ENCODE measurements at places on chromosomes 7 and 10. TPM values are rescaled to one million over a fixed set of nuclear protein-coding genes. Genes with fewer than 3 reads are reported as not detected.
A peak's percentile ranks its signal among the peaks of the same experiment; 100 is the strongest.

- H3K4me3 ChIP-seq: no peak overlapping the region
- H3K4me1 ChIP-seq: no peaks in the 10 kb centered on the region
Measured at GRCh38 chr10:100508691-100509150, 10.9 kb downstream of the SEC31B start.

DNA sequence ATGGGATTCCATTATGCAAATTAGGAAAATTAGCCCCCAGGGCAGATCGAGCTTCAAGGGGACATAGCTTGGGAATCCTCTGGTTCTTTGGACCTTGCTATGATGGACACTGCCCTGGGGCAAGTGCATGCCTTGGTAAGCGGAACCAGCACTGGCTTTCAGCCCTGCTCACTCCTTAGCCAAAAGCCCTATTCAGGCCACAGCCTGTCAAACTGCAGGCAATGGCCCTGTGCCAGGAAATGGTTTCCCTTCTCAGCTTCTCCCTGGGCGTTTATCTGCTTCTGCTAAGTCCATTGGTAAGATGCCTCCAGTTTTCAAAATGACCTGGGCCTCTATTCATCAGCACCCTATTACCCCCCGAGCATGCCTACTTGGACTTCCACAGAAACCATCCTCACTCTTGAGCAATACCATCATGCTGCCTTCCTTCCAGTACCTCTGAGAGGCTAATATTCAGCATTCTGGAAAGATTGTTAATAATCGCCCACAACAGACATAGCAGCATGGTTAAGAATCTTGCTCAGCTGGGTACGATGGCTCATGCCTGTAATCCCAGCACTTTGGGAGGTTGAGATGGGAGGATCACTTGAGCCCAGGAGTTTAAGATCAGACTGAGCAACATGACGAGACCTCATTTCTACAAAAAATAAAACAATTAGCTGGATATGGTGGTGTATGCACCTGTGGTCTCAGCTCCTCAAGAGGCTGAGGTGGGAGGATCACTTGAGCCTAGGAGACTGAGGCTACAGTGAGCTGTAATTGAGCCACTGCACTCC is 918.6 kb upstream of the AUTS2 start:
- no peak overlapping the region for H3K4me3 ChIP-seq
- DNase-seq: no peak
- H3K36me3 ChIP-seq: no peaks in the 10 kb centered on the region
- no peak overlapping the region for H3K27ac ChIP-seq

- H3K27me3 ChIP-seq: no peaks in the 10 kb centered on the region
- no peak overlapping the region for H3K4me3 ChIP-seq
- no peak for DNase-seq
- H3K36me3 ChIP-seq: no peaks in the 10 kb centered on the region
- H3K4me1 ChIP-seq: no peaks in the 10 kb centered on the region
- no peak overlapping the region for H3K27ac ChIP-seq
Measured at GRCh38 chr7:155173905-155174304, 103.8 kb downstream of the HTR5A start.

DNA sequence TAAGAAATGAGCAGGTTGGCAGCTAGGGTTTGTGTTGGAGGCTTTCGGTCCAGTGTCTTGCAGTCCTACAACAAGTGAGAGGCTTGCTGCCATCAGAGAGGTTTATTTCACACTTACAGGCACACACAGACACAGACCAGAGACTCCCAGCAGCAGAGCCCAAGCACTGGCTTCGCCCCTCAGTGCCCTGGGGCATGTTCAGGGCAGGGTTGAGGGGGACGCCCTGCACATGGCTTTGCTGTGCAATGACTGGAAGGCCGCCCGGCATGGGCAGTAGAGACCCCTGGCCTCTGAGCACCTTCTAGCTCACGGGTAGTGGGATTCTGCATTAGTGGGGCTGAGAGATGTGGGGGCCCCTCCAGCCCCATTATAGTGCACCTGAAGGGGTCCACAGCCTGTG is 3.8 kb downstream of the SPRN start:
- DNase-seq: no peak
- no peak overlapping the region for H3K27ac ChIP-seq
- H3K36me3 ChIP-seq: no peaks in the 10 kb centered on the region
- no peak overlapping the region for H3K4me3 ChIP-seq
- peaks cover 3% of the 10 kb centered on the region for H3K27me3 ChIP-seq

- H3K36me3 ChIP-seq: no peaks in the 10 kb centered on the region
- no peak overlapping the region for H3K27ac ChIP-seq
- no peaks in the 10 kb centered on the region for H3K27me3 ChIP-seq
- no peak for DNase-seq
- no peak overlapping the region for H3K4me3 ChIP-seq
- no peaks in the 10 kb centered on the region for H3K4me1 ChIP-seq
Measured at GRCh38 chr10:88080213-88080612, 216.8 kb downstream of the PTEN start.

DNA sequence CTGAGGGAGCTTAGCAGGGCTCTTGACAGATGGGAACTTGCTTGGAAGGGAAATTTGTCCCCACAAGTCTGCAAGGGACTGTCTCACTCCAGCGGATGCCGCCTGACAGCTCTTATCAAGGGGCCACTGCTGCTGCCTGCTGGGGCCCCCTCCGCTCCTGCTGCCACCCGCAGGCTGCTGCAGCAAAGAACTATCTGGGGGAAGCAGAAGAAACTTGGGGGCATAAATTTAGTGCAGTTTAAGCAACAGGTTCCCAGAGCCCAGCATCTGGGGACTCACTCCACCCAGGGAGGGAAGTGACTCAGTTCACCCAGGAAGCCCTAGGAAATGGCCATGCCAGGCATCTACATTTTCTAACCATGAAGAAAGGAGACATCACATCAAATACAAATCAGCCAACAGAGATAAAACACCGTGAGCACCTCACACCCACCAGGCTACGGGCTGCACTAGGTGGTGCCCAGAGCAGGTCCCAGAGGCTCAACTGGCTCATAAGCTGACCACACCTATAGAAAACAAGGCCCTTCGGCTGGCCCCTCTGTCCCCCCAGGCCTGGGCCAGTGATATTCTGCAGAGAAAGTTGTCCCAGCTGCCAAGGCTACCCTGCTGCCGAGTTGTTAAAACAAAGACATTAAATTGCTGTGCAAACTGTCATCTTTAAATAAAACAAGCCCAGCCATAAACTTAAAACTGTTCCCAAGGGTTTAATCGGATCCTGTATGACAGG is 3.7 kb downstream of the RGS10 start:
- H3K4me1 ChIP-seq: no peaks in the 10 kb centered on the region
- H3K4me3 ChIP-seq: no peak overlapping the region
- no peaks in the 10 kb centered on the region for H3K27me3 ChIP-seq
- H3K27ac ChIP-seq: no peak overlapping the region

GRCh38 chr7:151888079-151889067 is 11.5 kb upstream of the PRKAG2 start:
- no peaks in the 10 kb centered on the region for H3K36me3 ChIP-seq
- H3K27me3 ChIP-seq: peaks cover 8% of the 10 kb centered on the region
- DNase-seq: no peak
- no peaks in the 10 kb centered on the region for H3K4me1 ChIP-seq

- peaks cover 21% of the 10 kb centered on the region for H3K27me3 ChIP-seq
- H3K4me3 ChIP-seq: no peak overlapping the region
- H3K4me1 ChIP-seq: no peaks in the 10 kb centered on the region
- no peak for DNase-seq
- H3K36me3 ChIP-seq: no peaks in the 10 kb centered on the region
Measured at GRCh38 chr7:159142730-159143129, 1.9 kb downstream of the VIPR2 start.

GRCh38 chr10:69649786-69650550 is 19.9 kb downstream of the FAM241B start:
- no peak for DNase-seq
- H3K27me3 ChIP-seq: no peaks in the 10 kb centered on the region
- H3K4me3 ChIP-seq: no peak overlapping the region

- H3K27ac ChIP-seq: no peak overlapping the region
- no peaks in the 10 kb centered on the region for H3K4me1 ChIP-seq
- no peak overlapping the region for H3K4me3 ChIP-seq
- no peaks in the 10 kb centered on the region for H3K27me3 ChIP-seq
Measured at GRCh38 chr7:41188163-41189130, 514.4 kb downstream of the INHBA start.

GRCh38 chr7:117445206-117445605 is 17.9 kb upstream of the ASZ1 start:
- no peaks in the 10 kb centered on the region for H3K27me3 ChIP-seq
- DNase-seq: no peak
- H3K4me1 ChIP-seq: no peaks in the 10 kb centered on the region
- H3K27ac ChIP-seq: no peak overlapping the region

DNA sequence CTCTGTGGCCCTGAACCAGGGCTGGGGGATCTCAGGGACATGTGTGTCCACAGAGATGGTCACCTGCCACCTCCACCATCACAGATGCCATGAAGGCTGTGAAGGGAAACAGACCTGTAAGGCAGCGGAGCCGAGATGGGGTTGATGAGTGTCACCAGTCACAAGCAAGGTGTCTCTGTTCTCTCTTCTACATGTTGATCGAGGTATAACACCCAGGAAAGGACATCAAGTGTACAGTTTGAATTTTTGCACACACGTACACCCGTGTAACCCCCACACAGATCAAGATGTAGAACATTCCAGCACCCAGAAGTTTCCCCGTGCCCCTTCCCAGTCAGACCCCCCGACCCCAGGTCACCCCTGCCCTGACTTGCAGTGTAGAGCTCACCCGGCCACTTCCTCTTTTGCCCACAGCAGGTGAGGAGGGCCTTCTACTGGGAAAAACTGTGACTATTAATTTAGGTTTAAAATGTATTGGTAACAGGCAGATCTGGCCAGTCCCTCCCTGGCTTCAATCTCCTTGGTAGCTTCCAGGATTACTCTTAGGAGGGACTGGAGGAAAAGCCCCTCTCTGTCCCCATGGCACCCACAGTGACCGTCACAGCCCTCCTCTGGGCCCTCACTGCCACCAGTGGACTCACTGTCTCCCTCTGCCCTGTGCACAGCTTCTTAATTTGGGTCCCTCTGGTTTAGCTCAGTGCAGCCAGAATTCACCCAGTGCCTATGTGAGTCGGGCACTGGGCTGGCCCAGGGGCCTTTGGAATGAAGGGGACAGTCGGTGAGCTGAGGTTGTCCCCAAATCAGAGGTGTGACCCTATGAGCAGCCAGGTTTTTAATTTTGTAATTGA is 108.2 kb downstream of the LHPP start:
- no peak for DNase-seq
- H3K4me3 ChIP-seq: no peak overlapping the region
- H3K36me3 ChIP-seq: no peaks in the 10 kb centered on the region
- no peaks in the 10 kb centered on the region for H3K27me3 ChIP-seq

DNA sequence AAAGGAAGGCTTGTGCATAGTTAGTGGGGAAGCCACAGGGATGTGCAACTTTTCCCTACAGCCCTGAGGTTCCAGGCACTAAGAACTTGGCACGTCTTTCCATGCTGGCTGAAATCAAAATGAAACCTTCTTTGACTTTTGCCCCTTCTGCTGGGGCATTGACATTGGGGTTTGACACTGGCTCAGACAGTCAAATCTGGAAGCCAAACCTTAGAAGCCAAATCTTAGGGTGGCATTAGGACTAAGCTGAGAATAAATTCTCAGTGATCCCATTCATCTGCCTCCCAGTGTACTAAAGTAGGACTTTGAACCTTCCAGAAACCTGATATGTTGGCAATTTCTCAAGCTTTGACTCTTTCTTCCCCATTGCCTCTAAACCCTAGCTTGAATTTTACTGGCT is 31.3 kb upstream of the INSYN2A start:
- no peak overlapping the region for H3K4me3 ChIP-seq
- DNase-seq: no peak
- no peaks in the 10 kb centered on the region for H3K27me3 ChIP-seq
- H3K36me3 ChIP-seq: no peaks in the 10 kb centered on the region

DNA sequence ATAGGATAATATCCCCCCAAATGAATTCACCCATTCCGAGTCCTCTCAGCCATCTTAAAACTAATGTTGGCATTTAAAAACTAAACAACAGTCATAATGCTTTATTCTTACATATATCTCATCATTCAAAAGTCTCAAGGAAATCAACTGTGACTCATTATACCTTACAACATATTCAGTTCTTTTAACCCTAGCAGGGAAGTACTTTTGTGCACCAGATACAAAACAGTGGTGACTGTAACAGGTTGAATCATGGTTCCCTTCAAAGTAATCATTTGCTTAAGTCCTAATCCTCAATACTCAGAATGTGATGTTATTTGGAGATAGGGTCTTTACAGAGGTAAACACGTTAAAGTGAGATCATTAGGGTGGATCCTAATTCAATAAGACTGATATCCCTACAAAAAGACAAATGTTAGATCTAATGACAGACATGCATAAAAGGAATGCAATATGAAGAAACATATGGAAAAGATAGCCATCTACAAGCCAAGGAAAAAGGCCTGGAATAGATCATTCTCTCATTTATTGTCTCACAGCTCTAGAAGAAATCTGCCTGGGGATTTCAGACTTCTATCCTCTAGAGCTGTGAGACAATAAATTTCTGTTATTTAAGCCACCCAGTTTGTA is 42.3 kb downstream of the RELN start:
- H3K4me1 ChIP-seq: no peaks in the 10 kb centered on the region
- H3K36me3 ChIP-seq: no peaks in the 10 kb centered on the region
- no peak for DNase-seq

GRCh38 chr7:142407939-142408570 is 150.2 kb upstream of the PRSS58 start:
- H3K27ac ChIP-seq: no peak overlapping the region
- no peaks in the 10 kb centered on the region for H3K27me3 ChIP-seq
- H3K4me3 ChIP-seq: peak overlapping the region; percentile 54

- H3K4me1 ChIP-seq: no peaks in the 10 kb centered on the region
- H3K27me3 ChIP-seq: no peaks in the 10 kb centered on the region
- no peak overlapping the region for H3K27ac ChIP-seq
- DNase-seq: no peak
- H3K36me3 ChIP-seq: no peaks in the 10 kb centered on the region
- H3K4me3 ChIP-seq: no peak overlapping the region
Measured at GRCh38 chr7:156543699-156544598, 96.6 kb upstream of the RNF32 start.

GRCh38 chr10:59366290-59366689 is 3.9 kb upstream of the FAM13C start:
- no peak for DNase-seq
- H3K27ac ChIP-seq: no peak overlapping the region
- H3K27me3 ChIP-seq: no peaks in the 10 kb centered on the region
- no peaks in the 10 kb centered on the region for H3K4me1 ChIP-seq
- no peak overlapping the region for H3K4me3 ChIP-seq
- H3K36me3 ChIP-seq: no peaks in the 10 kb centered on the region

The RHEB gene
- total RNA-seq: 89.3 TPM

The ZNF735 gene
- total RNA-seq: not detected

The TFPI2 gene
- total RNA-seq: 1.8 TPM

The COL1A2 gene
- total RNA-seq: 113 TPM

The DBNL gene
- 102 TPM for total RNA-seq

The TAS2R41 gene
- total RNA-seq: 0.66 TPM

The NANOS1 gene
- 3.7 TPM for total RNA-seq

The GPAM gene
- total RNA-seq: 462 TPM

The DYDC1 gene
- not detected for total RNA-seq

The OR2A42 gene
- total RNA-seq: under 0.01 TPM

The ASL gene
- 33.1 TPM for total RNA-seq

The C10orf62 gene
- 0.33 TPM for total RNA-seq

Measured in breast epithelium (tissue), 4 donors.